ENCODE measurements at places on chromosomes 2 and 18. TPM values are rescaled to one million over a fixed set of nuclear protein-coding genes. Genes with fewer than 3 reads are reported as not detected.
A peak's percentile ranks its signal among the peaks of the same experiment; 100 is the strongest.

Gene ERFE
- total RNA-seq = 0.56 TPM

- no peak for DNase-seq
These were observed 99.2 kb upstream of the RAB6C start for GRCh38 chr2:129880309-129880708.

Gene CYP26B1
- total RNA-seq = not detected

- DNase-seq = no peak
These were observed 314.5 kb downstream of the PRKCE start for GRCh38 chr2:45965871-45966498.

DNA sequence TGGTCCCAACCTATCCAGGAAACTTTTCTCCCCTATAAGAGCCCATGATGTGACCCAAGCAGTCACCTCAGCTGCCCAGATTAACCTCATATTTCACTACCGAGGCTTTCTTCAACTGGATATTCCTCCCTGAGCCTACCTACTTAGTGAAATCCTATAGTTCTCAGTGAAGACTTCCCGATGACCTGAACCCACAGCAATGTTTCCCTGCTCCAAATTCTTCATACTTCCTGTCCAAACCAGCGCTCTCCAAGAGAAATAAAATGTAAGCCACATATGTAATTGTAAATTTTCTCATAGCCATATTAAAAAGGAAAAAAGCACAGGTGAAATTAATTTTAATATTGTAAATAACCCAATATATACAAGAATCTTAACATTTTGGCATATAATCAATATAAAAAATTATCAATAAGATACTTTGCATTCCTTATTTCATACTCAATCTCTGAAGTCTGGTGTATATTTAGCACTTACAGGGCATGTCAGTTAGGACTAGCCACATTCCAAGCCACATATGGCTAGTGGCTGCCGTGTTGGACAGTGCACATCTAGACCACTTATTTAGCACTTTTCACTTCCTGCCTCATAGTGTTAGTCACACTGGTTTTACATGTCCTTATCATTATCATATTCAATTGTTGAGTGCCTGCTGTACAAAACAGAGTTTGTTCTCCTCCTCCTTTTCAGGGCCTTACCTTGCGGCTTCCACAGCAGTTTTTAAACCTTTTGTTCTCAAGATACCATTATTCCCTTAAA, 1.9 kb upstream of the STAT4 start:
- DNase-seq = peak; percentile 75

GRCh38 chr2:239433777-239434403, 33.1 kb upstream of the HDAC4 start:
- DNase-seq = peak; percentile 71

Gene CFAP210
- total RNA-seq = not detected

Gene CYTIP
- not detected for total RNA-seq

Data from IMR-90 (cell line).